ENCODE measurements at places on chromosomes 1 and 21.

GRCh38 chr1:188463919-188464318 lies 1635.2 kb downstream of the PLA2G4A start:
- DNase-seq = no peak

DNA sequence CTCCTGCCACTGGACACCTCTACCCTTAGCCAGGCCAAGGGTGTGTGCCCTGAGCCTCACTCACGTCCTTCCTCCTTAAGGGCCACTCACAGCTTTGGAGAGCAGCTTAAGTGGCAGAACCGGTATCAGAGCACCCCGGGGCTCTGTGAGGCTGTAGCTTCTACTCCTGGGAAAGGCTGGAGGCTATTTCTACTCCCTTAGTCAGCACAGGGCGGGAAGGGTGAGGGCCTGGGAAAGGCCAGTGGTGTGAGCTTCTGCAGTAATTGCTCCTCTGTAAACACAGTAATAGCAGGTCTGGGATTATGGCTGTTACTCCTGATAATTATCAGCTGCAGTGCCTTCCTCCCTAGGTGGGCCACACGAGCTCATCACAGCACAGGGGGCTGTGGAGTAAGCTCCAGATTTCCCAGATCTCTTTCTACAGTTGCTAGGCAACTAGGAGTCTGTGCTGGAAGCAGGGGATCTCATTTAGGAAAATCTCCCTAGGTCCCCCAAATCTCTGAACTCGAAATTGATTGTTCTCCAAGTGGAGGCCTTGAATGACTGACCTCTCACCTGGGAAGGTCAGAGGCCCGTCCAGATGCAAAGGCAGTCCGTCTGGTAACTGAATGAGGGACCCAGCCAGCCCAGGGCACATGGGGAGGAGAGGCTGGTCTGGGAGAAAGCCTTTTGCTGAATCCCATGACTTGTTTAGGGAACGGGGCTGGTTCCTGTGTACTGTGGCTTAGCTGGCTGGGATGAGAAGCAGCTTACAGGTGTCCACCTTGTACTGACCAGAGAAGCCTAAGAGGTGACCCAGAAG lies 29.3 kb downstream of the IER5 start:
- no peak for DNase-seq

- DNase-seq = no peak
These were observed 486.2 kb upstream of the VAMP3 start for GRCh38 chr1:7284839-7285435.

GRCh38 chr1:36602184-36602583 lies 119.5 kb upstream of the CSF3R start:
- DNase-seq = no peak

- DNase-seq = no peak
These were observed 7.7 kb upstream of the SLC26A9 start for GRCh38 chr1:205950826-205951549.

DNA sequence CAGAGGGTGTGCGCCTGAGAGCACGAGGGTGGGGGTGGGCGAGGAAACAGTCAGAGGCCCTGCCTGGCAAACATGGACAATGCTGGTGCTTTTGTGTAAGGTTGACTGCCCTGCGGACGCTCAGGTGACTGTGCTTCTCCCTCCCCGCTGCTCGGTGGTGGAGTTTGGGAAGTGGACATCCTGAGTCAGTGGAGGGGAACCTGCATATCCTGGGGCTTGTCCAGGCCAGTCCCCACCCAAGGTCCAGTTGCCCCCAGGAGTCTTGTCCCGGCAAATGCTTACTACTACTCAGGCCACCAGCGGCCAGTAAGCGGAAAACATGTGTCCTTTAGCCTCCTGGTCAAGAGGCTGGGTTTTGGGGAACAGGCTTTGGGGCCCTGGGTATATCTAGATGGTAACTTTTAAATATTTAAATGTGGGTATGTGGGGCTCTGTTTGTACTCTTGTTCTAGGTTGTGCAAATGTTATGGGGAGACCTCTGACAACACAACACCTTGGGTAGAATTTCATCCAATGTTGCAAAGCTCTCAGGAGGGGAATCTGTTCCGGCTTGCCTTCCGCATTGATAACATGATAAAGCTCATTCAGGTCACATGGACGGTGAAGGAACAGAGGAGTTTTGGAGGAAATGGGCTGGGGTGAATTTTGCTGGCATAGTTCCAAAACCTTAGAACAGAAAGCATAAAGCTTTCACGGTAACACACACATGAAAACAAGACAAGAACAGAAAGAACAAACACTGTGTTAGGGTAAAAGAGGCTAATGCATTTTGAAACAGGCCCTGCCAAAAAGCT lies 364.9 kb downstream of the PRDM2 start:
- no peak for DNase-seq

- DNase-seq = no peak
These were observed 33.0 kb downstream of the PIK3C2B start for GRCh38 chr1:204461331-204462228.

- no peak for DNase-seq
These were observed 323.5 kb downstream of the LMO4 start for GRCh38 chr1:87652176-87652575.

GRCh38 chr1:200838676-200839445 lies 33.9 kb upstream of the GPR25 start:
- DNase-seq = no peak

DNA sequence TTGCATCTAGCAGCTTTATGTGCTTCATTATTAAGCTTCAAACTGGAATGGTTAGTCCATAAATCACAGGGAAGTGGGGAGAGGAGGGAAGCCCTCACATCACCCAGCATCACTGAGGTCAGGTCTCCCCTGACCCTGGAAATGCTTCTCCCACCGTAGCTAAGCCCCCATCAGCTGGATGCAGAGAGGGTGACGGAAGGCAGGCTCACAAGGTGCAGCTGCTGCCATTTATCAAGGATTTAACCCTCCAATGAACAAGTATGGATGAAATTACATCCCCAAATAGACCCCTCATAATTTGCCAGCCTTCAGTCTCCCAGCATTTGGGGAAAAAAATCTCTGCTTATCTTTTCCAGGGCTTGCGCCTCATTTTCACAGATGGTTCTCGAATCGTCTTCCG lies 60.8 kb downstream of the PGM1 start:
- DNase-seq = no peak

DNA sequence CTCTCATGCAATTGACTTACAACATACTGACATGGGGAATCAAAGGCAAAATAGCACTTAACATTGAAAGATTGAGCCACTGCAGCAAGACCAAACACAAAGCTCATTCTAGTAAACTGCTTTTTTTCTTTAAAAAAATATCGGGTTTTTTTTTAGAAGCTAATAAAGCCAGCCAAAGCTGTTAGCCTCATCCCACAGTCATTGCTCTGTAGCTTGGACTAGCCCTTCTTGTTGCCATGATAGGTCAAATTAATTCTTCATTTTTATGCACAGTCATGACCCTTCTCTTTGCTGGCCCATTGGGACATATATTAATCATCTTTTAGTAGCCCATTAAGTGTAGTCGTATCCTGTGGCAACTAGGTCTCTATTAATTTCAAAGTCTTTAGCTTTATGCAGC lies 231.3 kb downstream of the ADGRL2 start:
- no peak for DNase-seq

- no peak for DNase-seq
These were observed 318.3 kb downstream of the RRAGC start for GRCh38 chr1:38541223-38541622.

DNA sequence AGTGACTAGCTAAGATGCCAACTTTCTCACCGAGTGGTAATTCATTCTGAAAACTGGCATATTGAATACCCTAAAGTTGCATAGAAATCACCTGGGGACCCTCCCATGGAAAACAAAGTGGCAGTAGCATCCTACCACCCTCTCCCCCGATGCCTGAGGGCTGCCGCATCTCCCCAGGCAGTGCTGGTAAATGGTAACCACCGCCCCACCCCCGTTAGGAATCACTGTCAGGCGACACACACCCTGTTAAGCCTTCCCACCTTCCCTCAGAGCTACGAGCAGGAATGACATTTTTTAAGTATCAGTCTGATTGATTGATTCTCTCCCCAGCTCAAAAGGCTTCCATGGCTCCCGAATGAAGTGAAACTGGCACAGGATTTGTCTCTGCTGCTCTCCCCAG lies 28.3 kb downstream of the TMPRSS2 start:
- DNase-seq = no peak

GRCh38 chr1:84208935-84209334 lies 64.9 kb downstream of the PRKACB start:
- no peak for DNase-seq

DNA sequence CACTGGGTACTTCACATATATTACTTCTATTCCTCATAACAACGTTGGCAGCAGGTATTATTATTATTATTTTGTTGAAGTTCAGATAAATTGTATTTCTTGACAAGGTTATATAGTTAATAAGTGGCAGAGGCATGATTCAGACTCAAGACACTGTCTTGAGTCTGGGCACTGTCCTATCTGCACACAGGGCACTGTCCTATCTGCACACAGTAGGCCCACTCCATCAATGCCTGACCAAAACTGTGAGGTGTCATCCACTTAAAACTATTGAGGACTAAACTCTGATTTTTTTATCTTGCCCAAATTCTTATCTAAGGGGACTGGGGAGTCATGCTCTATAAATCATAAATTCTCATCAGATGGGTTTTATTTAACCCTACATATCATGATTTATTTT lies 23.8 kb upstream of the IER5 start:
- DNase-seq = no peak

DNA sequence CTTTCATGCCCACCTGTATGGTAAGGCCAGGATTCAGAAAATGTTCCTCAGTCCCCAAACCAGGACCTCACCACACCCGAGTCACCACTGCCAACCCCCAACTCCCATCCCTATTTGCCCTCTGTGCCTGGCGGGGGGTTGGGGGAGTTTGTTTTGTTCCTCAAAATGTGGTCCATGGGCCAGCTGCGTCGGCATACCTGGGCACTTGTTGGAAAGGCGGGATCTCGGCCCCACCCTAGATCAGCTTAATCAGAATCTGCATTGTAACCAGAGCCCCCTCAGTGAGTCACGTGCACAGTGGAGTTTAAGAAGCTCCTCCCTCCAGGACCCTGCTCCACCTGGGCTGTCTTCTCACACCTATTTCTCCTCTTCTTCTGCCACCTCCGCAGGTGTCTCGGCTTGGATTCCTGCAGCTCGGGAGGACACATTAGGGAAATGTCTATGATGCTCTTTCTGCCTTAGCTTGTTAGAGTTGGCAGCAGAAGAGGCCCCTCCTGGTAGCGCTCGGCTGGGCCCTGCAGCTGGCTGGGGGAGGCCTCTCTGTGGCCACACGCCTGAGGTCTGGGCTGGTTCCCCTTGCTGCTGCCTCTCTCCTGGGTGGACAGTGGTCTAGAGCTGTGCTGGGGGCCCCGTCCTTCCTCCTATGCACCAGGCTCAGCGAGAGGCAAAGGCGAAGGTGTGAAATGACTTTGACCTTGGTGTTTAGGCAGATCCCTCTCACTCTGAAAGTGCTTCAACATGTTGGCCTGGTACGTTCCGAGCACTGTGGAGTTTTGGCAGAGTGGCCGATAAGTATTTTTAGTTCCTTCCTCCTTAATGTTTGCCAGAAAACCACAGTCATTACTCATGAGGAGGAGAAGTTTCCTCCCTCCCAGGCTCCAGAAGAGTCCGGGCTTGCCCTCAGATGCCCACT lies 41.8 kb upstream of the CAMTA1 start:
- peak; percentile 63 for DNase-seq

DNA sequence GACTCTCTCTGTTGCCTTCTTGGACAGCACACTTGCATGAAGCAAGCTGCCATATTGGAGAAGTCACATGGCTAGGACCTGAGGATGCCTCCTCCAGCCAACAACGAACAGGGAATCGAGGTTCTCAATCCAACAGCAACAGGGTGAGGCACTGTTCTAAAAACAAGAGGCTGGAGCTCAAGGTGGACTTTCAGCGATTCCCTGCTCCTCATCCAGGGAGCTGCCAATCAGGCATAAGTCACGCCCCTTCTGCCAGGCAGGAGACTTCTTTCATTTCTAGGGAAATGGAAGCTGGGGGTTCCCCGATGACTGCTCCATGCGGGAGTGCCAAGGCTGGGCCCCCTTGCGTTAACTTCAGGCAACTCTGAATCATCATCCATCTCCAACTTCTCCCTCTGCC lies 22.7 kb upstream of the IFNAR1 start:
- no peak for DNase-seq

GRCh38 chr1:113459279-113459678 lies 69.0 kb downstream of the MAGI3 start:
- no peak for DNase-seq

DNA sequence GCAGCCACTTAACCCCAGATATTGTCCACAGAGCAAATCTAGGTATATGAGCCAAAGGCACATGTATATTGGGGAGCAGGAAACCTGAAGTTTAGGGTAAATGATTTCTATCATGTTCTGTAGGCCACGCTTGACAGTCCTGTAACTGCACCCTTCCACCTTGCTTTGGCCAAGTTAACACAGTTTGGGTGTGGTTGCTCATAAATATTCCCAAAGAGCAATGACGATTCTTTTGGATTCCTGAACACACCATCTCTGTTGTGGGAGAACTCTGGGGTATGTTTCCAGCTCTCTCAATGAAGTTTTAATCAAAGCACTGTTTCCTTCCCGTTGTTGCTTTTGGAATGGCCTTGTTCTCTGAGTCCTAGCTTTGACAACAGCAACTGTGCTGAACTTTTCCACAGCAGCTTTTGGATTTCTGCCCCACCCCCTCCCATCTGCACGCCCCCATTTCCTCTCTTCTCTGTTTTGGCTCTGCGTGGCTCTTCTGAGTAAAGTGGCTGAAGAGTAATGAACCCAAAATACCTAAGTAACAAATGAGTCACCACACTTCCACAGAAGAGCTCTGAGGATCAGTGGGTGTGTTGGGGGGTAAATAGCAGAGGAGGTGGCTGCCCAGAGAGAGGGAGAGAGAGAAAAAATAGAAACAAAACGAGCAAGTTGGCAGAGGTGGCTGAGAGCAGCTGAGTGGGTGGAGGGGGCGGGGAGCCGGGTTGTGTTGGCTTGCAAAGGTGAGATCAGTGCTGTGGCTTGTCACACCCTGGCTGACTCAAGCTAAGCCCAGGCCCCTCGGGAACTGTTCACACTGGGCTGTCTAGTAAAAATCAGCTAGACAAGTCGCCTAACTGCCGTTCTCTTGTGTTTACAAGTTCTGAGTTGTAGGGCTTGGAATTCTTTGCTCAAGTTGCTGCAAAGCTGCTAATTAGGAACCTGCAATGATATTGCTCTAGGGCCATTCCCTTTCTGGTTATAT lies 26.9 kb upstream of the RAP1A start:
- DNase-seq = peak; percentile 95

DNA sequence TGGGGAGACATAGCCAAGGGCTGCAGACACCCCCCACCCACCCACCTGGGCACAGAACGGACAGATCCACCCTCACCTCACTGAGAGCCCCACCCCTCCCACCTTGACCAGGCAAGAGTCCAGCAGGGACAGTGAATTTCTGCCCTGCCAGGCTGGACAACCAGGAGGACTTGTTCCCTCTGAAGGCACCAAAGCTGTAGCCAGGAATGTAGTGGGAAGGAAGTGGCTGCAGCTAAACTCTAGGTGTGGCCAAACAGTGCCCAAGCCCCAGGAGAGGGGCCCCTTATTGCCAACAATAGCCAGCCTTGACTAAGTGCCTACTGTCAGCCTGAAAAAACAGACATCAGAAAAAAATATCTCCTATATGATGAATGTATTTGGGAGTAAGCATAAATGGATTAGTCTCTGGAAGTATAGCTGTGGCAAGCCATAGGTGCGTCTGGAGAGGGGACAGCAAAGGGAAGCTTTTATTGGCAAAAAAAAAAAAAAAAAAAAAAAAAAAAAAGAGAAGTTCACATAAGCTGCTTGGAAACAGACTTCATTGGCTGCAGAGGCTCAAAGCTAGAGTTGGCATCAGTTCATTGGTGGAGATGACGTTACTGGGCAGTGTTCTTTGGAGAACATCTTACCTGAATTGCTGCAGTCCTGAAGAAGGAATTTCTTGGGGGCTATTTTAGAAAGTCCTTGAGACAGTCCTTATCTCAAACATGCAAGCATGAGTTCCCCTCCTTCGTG lies 64.1 kb upstream of the TMEM51 start:
- peak; percentile 32 for DNase-seq
